GM12892 (cell line): ENCODE measurements at places on chromosomes 5 and 9.

DNA sequence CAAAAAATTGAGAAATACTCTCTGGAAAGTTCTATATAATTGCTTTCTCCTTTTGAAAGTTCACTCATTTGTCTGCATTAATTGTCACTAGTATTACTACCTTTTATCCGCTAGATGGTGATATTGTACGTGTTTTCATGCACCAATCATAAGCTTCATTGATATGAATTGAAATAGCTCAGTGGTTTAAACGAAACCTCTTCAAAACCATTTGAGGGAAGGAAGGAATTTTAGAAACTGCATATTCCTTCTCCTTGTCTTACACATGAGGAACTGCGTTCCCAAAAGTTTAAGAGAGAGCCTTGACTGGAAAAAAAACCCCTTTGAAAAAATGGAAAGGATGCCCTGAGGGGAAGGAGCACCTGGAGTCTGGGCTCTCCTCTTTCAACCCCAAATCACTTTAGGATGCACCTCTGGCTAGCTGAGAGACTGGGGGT, 98.6 kb downstream of the YTHDC2 start:
- DNase-seq: no peak

DNA sequence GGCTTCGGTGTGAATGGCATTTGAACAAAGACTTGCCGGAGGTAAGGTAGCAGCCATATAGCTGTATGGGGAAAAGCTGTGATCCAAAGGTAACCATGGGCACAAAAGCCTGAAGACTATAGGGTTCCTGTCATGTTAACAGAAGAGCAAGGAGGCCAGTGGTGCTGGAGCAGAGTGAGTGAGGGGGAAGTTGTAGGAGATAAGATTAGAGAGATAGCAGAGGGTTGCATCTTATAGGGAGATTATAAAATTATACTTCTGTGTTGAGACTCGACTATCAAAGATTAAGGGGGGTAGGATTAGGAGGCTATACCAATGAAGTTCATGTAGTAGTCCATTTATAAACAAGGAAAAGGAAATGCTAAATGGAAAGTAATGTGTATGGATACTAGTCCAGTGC, 3.3 kb downstream of the NCBP1 start:
- DNase-seq: no peak

DNA sequence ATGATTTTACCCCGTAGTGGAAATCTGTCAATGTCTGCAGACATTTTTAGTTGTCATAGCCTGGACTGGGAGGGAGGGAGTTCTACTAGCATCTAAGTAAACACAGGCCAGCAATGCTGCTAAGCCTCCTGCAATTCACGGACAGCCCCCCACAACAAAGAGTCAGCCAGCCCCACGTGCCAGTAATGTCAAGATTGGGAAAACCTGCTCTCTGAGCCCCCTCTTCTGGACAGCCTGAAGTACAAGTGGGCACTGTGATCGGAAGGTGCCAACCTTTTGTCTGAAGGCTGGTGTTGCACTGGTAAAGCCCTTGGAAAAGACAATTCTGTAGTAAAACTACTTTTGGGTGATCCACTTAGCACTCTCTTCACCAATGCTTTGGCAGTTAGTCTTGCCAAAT, 154.5 kb downstream of the TARS1 start:
- no peak for DNase-seq

DNA sequence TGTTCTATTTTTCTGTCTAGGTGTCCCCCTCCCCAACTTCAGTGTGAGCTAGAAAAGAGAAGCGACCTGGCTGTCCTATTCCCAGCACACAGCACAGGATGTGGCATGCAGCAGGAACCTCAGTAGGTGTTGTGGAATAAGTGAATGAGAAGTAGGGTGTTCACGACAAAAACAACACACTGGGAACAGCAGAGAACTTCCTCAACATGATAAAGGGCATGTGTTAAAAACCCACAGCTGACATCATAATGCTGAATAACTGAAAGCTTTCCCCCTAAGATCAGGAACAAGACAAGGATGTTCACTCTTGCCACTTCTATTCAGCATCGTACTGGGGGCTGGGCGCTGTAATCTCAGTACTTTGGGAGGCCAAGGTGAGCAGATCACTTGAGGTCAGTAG, 155.6 kb upstream of the ZNF618 start:
- DNase-seq: no peak

GRCh38 chr5:79202076-79202475, 33.9 kb upstream of the JMY start:
- no peak for DNase-seq

GRCh38 chr5:133340822-133341221, 271.5 kb downstream of the FSTL4 start:
- DNase-seq: no peak

DNA sequence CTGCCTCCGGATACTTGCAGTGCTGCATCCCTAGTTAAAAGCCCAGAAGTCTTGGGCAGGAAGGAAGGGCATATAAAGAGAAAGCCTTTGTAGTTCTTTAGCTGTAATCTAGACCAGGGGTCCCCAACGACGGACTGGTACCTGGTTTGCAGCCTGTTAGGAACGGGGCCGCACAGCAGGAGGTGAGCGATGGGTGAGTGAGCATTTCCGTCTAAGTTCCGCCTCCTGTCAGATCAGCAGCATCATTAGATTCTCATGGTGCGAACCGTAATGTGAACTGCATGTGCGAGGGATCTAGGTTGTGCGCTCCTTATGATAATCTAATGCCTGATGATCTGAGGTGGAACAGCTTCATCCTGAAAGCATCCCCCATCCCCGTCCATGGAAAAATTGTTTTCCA, 1.6 kb upstream of the SMIM15 start:
- no peak for DNase-seq

- no peak for DNase-seq
These were observed 29.8 kb downstream of the SSBP2 start for GRCh38 chr5:81721049-81721448.

DNA sequence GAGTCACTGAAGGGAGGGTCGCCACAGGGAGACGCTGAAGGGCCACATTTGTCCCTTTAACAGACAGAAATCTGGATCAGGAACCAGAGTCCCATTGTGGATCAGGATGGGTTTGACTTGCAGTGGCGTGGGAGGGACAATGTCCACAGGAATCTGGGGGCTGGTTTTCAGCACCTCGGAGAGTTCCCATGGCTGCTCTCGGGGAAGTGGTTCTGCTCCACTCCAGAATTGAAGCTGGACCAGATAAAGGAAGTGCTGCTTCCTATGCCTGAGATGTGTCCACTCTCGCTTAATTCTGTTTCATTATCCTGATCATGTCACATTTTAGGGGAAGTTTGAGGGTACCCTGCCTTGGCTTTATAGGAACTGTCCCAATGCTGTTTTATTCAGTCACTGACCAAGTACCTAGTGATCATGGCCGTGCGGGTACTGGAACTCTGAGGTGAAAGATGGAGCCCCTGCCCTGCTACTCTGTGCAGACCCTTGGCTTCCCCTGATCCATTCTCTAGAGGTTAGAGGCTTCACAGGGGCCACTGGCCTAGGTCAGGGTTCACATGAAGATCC, 28.7 kb downstream of the ENHO start:
- no peak for DNase-seq

- DNase-seq: no peak
These were observed 105.3 kb upstream of the SPATA31D4 start for GRCh38 chr9:81822967-81823366.

- DNase-seq: peak; percentile 6
These were observed 730.4 kb upstream of the MEF2C start for GRCh38 chr5:89613222-89613956.

DNA sequence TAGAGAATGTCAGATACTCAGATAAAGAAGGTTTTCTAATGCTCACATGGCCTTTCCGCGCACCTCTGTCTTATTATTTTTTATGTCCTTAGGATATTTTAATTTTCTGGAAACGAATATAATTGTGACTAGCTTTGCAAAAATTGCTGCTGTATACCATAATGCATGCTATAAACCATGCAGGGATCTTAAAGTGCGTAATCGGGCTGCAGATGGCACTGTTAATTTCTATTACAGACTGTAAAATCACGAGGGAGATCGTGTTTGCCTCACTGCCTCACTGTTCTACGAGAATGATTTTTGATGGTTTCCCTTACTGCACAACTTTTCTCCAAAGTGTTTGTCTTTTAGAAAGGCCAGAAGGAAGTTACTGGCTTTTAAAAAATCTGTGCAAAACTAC, 356.1 kb downstream of the TUSC1 start:
- no peak for DNase-seq

DNA sequence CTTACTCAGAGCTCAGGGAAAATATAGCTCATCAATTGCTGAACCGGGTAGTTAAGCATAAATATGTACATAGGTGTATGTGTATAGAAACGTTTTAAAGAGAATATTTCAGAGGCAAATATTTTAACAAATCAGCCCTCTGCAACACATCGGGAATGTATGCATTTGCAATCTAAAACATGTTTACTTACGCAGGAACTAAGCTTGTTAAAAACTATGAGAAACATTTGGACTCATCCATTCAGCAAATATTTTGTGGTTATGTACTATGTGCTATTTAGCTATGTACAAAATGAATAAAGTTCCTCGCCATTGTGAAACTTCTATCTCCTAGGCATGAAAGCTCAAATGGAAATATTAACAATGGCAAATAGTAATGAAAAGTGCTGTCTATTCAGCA, 469.9 kb downstream of the ARHGEF28 start:
- no peak for DNase-seq

DNA sequence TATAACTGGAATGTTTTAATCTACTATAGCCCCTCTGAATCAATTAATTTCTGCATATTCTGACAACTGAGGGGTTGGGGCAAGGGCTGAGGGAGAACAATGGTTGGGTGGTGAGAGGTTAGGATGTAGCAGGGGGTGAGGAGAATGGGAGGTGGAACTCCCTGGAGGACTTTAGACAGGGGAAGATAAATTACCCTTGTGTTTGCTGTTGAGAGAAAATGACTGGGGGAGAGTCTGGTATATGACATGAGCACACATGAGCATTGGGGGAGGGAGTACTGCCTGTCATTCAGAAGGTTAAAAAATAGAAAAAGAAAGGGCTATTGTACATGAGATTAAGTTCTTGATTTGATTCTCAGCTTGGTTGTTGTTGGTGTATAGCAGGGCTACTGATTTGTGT, 37.2 kb upstream of the PAPPA start:
- no peak for DNase-seq

GRCh38 chr9:125683486-125683885, 23.5 kb downstream of the MAPKAP1 start:
- DNase-seq: no peak

GRCh38 chr5:6286404-6286803, 91.9 kb downstream of the MED10 start:
- no peak for DNase-seq

GRCh38 chr5:126615286-126615685, 14.5 kb downstream of the PHAX start:
- peak; percentile 18 for DNase-seq

- DNase-seq: no peak
These were observed 411.0 kb downstream of the MED10 start for GRCh38 chr5:5967373-5967772.

DNA sequence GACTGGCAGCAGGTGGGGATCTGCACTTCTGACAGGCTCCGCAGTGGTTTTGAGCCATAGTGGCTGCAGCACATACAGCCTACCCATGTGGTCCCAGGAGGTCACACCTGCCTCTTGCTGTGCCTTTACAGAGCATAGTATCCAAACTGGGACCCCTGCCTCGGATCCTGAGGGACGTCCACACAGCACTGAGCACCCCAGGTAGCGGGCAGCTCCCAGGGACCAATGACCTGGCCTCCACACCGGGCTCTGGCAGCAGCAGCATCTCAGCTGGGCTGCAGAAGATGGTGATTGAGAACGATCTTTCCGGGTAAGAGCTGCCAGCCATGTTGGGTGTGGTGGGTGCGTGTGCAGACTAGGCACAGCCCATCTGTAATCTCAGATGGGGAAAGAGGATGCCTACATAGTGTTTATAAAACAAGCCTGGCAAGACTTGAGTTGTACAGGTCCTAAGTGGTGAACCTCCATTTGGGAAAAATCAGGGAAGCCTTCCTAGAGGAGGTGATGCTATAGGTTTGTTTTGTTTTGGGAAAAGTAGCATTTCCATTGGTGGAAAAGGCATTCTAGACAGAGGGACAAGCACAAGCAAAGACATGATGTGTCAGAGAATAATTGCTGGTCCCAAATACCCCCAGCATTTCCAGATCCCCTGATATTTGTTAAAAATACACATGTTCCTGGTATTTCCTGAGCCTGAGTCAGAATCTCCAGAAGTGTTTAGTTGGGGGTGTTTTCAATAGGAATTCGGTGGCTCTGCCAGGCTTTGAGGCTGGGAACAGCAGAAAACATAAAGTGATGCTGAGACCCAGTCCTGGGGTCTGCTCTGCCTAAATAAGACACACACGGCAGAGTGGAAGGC, 119.2 kb downstream of the DAB2IP start:
- no peak for DNase-seq

GRCh38 chr9:70020991-70021571, 22.6 kb upstream of the MAMDC2 start:
- DNase-seq: no peak
